ENCODE measurements at places on chromosomes 6 and 20.

DNA sequence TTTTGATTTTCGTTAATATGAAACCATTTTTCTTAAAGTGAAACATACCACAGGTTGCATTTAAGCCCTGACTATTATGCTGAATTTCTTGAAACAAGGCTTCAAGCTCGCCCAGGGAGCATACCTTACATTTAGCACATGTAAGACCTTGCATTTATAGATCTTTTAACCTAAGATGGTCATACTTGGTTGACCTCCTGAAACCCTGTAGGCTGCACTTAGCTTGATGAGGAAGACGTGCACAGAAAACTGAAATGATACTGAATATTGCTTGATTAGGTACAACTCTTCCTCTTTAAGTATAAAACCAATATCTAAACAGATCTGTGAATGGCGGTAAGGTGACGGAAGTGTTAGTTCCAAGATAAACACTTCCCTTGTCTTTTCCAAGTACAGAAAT, 82.2 kb downstream of the CTNNBL1 start:
- no peak for DNase-seq

GRCh38 chr20:49584418-49585382, 16.8 kb upstream of the PTGIS start:
- DNase-seq, result no peak

DNA sequence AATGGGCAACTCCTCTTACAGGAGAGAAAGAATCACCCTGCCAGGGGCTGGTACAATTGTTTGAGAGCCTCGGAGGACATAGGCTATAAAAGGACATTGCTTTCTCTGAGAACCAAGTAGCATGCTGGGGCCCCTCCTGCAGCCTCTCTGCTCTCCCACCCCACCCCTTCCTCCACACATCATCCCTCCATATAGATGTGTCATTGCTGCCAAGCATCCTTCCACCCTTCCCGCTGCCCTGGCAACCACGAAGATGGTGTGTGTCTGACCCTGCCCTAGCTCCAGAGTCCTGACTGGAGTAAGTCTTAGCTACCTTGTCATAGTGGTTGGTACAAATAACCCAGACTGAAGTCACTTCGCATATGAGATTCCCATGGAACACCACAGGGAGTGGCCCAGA, 129.7 kb downstream of the SNX5 start:
- peak; percentile 46 for DNase-seq

- no peak for DNase-seq
Observed at GRCh38 chr6:130752267-130752666, 74.9 kb upstream of the SMLR1 start.

GRCh38 chr6:20338156-20338555, 63.5 kb upstream of the E2F3 start:
- DNase-seq, result no peak

GRCh38 chr6:5517796-5518195, 256.5 kb downstream of the FARS2 start:
- DNase-seq, result no peak

- DNase-seq, result no peak
Observed at GRCh38 chr6:69398729-69399128, 398.1 kb downstream of the LMBRD1 start.

- DNase-seq, result no peak
Observed at GRCh38 chr6:27139756-27140579, 107.5 kb upstream of the PRSS16 start.

DNA sequence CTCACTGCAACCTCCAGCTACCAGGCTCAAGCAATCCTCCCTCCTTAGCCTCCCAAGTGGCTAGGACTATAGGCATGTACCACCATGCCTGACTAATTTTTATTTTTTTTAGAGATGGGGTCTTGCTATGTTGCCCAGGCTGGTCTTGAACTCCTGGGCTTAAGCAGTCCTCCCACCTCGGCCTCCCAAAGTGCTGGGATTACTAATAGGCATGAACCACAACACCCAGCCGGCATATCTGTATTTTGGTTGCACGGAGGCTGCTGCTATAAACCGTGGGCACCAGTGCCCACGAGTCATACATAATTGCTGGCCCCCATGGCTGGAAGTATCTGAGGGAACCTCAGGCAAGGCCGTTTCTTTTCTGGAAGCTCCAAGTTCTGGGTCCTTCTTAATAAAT, 18.3 kb upstream of the ADRM1 start:
- DNase-seq, result no peak

DNA sequence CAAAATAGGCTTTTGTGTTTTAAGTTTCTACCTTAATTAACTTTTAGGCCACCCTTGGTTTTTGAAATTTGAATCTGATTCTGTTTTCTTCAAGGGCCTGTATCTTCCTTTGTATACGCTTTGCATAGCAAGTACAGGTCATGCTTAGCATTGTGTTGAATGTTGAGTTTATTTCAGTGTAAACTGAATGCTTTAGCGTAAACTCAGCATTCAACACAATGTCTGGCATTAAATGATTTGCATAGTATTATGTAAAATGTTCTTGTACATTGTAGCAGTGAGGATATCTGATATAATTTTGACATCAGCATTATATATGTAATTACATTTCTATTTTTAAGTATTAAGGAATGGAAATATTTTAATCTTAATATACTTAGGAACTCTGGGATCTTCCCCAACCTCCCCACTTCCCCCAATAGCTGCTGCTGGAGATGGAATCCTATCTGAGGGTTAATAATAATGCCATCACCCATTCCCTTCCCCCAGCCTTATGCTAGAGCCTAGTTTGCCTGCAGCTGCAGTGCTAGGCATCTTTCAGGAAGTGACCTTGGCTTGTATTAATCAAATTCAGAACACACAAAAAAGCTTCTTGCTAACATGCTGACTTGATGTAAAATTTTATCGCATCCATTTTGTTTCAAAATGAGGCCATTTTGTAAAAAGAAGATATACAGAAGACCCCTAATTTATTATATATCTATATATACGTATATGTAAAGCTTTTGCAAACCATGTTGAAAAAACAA, 73.1 kb downstream of the NCOA3 start:
- no peak for DNase-seq

DNA sequence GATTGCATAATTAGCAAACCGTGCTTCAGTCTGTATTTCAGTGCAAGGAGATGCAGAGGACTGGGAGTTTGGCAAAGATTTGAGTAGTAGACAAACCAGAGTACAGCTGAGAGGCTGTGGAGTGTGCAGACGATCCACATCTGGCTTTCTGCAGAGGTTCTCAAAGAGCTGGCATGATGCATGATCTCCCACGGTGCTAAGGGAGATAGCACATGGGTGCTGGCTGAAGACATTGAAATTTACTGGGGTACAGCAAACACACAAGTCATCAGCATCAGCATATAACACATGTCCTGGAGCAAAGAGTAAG, 79.0 kb upstream of the FAM184A start:
- DNase-seq, result no peak
